ENCODE measurements at places on chromosomes 6 and 20.
A peak's percentile ranks its signal among the peaks of the same experiment; 100 is the strongest.

DNA sequence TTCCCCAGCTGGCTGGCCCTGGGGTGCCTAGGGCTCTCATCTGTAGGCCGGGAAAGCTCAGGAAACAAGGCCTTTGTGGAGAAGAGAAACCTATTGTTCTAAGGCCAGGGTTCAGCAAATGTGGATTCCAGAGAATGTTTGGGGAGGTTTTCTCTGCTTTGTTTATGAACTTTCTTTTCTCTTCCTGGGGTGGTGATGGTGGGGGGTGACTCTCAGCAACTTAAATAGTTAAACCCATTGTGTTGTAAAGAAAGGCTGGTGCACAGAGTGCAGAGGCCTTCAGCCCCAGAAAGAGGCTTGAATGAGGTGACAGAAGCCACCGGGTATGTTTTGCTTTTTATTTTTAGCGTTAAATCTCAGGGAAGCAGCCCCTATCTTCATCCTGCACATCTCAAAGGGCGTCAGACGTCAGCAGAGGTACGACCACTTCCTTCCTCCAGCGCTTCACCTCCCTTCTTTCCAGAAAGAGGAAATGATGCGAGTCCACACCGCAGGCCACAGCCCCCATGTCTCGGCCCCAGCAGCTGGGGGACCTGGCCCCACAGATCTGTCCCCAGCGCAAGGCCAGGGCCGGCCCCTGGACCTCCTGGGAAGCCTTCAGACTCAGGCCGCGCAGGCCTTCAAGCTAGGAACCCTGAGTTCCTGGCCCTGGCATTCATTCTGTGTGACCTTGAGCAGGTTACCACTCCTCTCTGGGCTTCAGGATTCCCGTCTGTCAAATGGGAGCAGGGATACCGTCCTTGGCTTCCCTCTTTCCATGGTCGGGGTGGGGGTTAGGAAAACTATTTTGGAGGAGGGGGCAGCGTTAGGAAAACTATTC, 605 bp upstream of the PPP1R16B start:
- peaks cover 22% of the 10 kb centered on the region for H3K36me3 ChIP-seq
- H3K27me3 ChIP-seq = no peaks in the 10 kb centered on the region
- peak overlapping the region; percentile 86 for H3K4me3 ChIP-seq
- peak; percentile 77 for DNase-seq
- H3K27ac ChIP-seq = peak overlapping the region; percentile 95

DNA sequence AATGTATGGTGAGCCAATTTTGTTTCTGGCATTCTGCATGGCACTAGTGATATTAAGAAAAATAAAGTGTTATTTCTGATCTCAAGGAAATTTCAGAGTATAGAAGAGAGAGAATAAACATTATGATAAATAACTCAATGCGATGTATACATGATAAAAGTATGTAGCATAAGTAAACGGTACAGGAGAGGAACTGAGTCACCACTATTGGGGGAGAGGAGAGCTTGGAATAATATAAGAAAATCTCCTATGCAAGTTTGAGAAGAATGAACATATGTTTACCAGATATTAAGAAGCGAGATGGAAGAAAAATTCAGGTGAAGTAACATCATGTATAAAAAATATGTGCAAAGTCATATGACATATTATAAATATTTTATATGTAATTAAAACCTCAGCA, 1230.3 kb upstream of the CITED2 start:
- H3K27ac ChIP-seq = no peak overlapping the region
- peaks cover 13% of the 10 kb centered on the region for H3K27me3 ChIP-seq
- H3K4me1 ChIP-seq = no peaks in the 10 kb centered on the region
- DNase-seq = no peak
- H3K4me3 ChIP-seq = no peak overlapping the region

DNA sequence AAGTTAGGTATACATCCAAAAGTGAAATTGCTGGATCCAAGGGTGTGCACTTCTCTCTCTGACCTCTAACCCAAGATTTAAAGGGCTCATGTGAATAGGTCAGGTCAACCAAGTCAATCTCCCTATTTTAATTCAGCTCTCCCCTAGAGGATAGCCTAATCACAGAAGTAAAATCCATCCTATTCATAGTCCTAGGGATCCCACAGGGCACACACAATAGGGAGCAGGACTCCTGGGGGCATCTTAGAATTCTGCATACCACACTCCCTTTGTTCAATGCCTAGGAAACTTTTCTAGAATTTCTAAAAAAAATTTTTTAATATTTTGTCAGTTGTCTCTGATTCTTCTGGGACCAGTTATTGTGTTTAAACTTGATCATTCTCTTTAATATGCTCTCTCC, 35.1 kb downstream of the CST9L start:
- no peak overlapping the region for H3K4me3 ChIP-seq
- H3K27me3 ChIP-seq = no peaks in the 10 kb centered on the region
- H3K27ac ChIP-seq = no peak overlapping the region
- no peak for DNase-seq
- H3K36me3 ChIP-seq = no peaks in the 10 kb centered on the region
- no peaks in the 10 kb centered on the region for H3K4me1 ChIP-seq

DNA sequence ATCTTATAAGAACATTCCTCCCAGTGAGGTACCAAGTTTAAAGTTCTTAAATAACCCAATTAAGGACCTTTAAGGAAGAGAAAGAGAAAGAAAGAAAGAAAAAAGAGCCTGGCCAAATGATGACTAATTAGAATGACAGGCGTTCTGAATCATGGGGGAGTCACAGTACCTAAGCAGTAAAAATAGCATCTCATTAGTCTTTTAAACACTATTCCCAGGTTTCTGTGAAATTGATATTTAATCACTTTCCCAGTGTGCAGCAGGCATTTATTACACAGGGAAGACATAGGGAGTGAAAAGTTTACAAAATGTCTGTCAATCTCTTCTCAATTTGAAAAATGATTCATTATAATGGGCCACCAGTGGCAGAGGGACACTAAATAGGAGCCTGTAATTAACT, 251.4 kb upstream of the MANEA start:
- H3K27me3 ChIP-seq = no peaks in the 10 kb centered on the region
- no peak overlapping the region for H3K4me3 ChIP-seq
- no peaks in the 10 kb centered on the region for H3K36me3 ChIP-seq

DNA sequence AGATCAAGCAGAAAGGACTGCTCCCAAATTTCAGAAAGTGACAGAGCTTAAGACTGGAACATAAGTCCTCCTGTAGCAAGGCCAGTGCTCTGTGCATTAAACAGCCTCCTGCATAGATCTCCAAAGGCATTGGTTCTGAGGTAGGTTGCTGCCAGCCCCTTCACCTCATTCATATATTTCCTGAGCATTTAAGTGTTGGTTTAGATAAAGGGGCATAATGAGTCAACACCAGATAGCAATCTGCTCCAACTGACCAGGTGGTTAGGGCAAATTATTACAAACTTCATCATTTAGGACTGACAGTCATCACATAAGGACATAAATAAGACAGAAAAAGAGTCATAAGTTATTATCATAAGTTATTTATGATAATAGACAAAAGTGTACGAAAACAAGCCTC, 10.7 kb downstream of the PTPRK start:
- DNase-seq = no peak
- H3K4me1 ChIP-seq = peaks cover 2% of the 10 kb centered on the region
- no peaks in the 10 kb centered on the region for H3K36me3 ChIP-seq
- H3K4me3 ChIP-seq = no peak overlapping the region

GRCh38 chr20:36700438-36700837, 45.5 kb downstream of the NDRG3 start:
- no peak for DNase-seq
- H3K4me1 ChIP-seq = no peaks in the 10 kb centered on the region
- no peak overlapping the region for H3K27ac ChIP-seq
- no peaks in the 10 kb centered on the region for H3K27me3 ChIP-seq
- H3K4me3 ChIP-seq = no peak overlapping the region

GRCh38 chr6:30097902-30098768, 14.8 kb downstream of the TRIM31 start:
- DNase-seq = no peak
- H3K36me3 ChIP-seq = no peaks in the 10 kb centered on the region
- no peak overlapping the region for H3K4me3 ChIP-seq
- peaks cover 67% of the 10 kb centered on the region for H3K27me3 ChIP-seq
- H3K27ac ChIP-seq = no peak overlapping the region

- no peak overlapping the region for H3K27ac ChIP-seq
- H3K36me3 ChIP-seq = peaks cover 1% of the 10 kb centered on the region
- DNase-seq = no peak
- peaks cover 2% of the 10 kb centered on the region for H3K4me1 ChIP-seq
- H3K27me3 ChIP-seq = peaks cover 3% of the 10 kb centered on the region
Observed at GRCh38 chr6:8492536-8493133, 57.3 kb upstream of the SLC35B3 start.

Measured in activated naive CD8-positive, alpha-beta T cell treated with anti-CD3 and anti-CD28 coated beads for 36 hours (primary cell).